ENCODE measurements at places on chromosomes 3 and 15.

DNA sequence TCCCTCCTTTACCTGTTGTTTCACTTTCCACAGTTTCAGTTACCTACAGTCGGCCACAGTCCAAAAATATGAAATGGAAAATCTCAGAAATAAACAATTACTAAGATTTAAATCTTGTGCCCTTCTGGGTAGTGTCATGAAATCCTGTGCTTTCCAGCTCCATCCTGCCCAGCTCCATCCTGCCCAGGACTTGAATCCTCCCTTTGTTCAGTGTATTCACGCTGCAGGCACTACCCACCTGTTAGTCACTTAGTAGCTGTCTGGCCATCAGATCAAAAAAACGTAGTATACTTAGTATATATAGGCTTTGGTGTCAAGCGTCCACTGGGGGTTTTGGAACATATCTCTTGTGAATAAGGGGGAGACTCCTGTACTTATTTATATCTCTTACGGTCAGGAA, 329.0 kb upstream of the SEMA6D start:
- no peak for DNase-seq

GRCh38 chr3:17967111-17967510, 224.7 kb upstream of the TBC1D5 start:
- no peak for DNase-seq

GRCh38 chr3:185976100-185976499, 38.3 kb upstream of the TRA2B start:
- no peak for DNase-seq

- no peak for DNase-seq
These were observed 28.2 kb downstream of the PIK3CB start for GRCh38 chr3:138806376-138807080.

- DNase-seq, result no peak
These were observed 35.8 kb downstream of the FAM240A start for GRCh38 chr3:46648096-46648495.

- no peak for DNase-seq
These were observed 8.9 kb downstream of the NSUN3 start for GRCh38 chr3:94071713-94072284.

DNA sequence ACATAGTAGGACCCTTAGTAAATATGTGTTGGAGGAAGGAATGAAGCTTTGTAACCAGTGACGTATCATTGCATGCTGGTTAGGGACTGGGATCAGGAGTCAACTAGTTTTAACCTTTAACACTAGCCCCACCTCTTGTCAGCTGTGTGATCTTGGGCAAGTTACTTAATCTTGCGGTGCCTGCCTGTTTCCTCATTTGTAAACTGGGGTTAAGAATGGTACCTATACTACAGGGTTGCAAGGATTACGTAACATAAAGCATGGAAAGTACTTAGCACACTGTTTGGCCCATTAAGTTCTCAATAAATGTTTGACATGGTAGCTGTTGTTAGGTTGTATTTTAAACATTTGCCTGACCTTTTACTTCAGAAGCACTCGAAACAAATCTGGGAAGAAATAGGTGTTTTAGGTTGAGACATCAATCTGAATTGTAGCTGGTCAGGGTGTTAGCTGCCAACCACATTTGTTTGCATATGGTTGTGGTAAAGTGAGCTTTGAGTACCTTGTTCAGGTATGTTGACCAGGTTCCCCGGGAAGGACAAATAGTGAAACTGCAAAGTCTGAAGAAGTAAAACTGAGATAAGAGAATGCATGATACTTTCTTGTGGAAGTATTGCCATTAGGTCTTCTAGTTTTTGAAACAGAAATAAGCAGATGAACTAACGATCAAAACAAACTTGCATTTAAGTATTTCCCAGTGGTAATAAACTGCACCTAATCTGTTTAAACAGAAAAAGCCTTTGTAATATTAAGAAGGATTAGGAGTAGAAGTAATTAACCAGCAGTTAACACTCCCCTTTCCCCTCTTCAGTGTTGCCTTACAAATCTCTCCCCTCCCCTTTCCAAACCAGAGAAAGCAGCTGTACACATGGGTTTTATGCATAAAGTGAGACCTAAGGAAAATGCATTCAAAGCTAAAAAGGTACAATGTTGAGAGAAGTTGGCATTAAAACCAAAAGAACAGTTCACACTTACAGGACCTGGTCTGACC, 25.8 kb upstream of the SCAANT1 start:
- no peak for DNase-seq

DNA sequence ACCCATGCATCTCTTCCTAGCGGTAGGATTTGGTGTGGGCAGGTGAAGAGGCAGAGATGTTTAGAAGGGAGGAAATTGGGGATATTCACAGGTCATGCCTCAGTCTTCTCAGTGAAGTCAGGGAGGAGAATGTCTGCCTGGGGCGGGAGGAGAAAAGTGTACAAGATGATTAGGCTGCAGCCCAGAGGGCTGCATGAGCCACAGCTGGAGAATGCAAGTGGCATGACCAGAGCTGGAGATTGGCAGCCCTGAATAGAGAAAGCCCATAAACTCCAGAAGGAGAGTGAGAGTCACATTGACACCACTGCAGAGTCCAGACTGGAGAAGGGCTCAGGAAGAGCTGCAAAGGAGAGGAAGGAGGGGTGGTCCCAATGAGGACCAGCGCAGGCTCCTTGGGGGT, 22.6 kb downstream of the PDHB start:
- no peak for DNase-seq

DNA sequence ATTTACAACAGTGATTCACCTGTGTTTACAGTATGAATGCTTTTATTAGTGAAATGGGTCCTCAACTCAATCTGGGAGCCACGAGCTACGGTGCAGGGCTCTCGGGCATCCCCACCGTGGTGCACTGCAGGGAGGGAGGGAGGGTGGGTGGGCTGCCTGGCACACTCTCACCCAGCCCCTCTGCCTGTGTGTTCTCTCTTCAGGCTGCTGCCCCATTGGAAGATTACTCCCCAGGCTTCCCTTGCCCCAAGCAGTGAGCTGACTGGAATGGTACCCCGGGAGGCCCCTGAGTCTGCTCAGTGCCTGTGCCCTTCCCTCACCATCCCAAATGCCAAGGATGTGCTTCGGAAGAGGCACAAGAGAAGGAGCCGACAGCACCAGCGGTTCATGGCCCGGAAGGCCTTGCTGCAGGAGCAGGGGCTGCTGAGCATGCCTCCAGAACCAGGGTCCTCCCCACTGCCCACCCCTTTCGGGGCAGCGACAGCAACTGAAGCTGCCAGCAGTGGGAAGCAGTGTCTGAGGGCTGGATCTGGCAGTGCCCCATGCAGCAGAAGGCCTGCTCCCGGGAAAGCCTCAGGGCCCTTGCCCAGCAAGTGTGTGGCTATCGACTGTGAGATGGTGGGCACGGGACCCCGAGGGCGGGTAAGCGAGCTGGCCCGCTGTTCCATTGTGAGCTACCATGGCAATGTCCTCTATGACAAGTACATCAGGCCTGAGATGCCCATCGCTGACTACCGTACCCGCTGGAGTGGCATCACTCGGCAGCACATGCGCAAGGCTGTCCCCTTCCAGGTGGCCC, 5.0 kb downstream of the AEN start:
- no peak for DNase-seq

GRCh38 chr15:51678096-51678495, 3.2 kb upstream of the SCG3 start:
- DNase-seq, result no peak

GRCh38 chr15:91426412-91426811, 326.4 kb downstream of the SV2B start:
- no peak for DNase-seq

- DNase-seq, result peak; percentile 46
These were observed 93.0 kb upstream of the LPP start for GRCh38 chr3:188060840-188061544.

DNA sequence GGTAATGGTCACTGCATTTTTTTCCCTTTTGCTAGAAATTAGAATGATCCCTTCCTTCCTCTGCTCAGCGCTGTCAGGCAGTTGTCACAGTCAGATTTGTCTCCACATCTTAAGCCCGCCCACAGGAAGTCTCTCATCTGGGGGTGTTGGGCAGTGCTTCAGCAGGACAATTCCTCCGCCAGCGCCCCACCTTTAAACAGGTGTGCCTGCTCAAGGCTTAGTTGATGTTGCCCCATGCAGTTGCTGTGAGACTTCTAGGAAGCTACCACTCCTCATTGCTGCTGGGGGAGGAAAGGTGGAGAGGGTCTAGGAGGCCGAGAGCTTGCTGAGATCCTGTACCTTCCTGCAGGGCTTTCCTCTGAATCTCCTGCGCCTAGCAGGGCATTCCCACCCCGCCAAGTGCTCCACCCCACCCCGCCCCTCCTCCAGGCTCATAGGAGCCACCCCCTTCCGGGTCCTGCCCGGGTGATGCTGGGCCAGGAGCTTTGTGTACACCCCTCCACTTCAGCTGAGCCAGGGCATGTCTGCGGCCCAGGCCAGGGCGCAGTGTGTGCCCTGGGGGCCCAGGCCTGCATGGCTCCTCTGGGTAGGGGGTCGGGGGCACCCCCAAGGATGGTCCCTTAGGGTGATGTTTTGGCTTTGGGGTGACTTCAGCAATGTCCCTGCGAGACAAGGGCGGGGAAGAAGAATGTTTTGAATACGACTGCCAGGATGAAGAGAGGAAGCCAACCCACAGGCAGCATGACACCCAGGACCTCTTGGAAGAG, 68.7 kb downstream of the TRAK1 start:
- no peak for DNase-seq

GRCh38 chr15:37789397-37789786, 145.0 kb upstream of the TMCO5A start:
- DNase-seq, result no peak

- no peak for DNase-seq
These were observed 74.3 kb downstream of the LARS2 start for GRCh38 chr3:45462522-45463265.

GRCh38 chr15:69819371-69819770, 278.3 kb downstream of the TLE3 start:
- no peak for DNase-seq

GRCh38 chr3:197132916-197133530, 103.4 kb upstream of the MELTF start:
- DNase-seq, result peak; percentile 34

GRCh38 chr15:52010633-52011595, 8.1 kb upstream of the MAPK6 start:
- peak; percentile 64 for DNase-seq

DNA sequence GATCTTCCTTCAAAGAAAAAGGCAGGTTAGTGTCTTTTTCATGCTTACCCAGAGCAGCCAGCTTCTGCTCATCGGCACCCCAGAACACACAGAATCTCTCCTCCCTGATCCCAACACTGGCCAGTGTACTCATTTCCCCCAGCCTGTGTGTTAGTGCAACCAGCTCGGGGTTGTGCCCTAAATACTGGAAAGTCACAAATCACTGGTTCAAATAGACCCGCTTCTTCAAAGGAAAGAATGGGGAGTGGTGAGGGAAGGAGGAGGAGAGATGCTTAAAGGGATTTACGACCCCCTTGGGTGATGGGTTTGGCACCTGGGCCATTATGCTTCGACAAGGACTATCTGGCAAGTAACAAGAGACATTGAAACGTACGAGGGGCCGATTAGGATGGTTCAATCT, 114.0 kb downstream of the FOXB1 start:
- no peak for DNase-seq

DNA sequence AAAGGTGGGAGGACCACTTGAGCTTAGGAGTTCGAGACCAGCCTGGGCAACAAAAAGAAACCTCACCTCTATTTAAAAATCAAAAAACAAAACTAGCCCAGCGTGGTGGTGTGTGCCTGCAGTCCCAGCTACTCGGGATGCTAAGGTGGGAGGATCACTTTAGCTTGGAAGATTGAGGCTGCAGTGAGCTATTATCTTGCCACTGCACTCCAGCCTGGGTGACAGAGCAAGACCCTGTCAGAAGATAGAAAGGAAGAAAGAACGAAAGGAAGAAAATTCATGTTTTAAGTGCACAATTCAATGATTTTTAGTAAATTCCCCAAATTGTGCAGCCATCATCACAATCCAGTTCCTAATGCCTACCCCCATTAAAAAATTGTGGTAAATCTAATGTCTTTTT, 7.8 kb downstream of the FSD2 start:
- DNase-seq, result no peak

All from SJSA1 (cell line).